Vagina (tissue), 2 donors: ENCODE measurements at places on chromosomes 6 and 20.

DNA sequence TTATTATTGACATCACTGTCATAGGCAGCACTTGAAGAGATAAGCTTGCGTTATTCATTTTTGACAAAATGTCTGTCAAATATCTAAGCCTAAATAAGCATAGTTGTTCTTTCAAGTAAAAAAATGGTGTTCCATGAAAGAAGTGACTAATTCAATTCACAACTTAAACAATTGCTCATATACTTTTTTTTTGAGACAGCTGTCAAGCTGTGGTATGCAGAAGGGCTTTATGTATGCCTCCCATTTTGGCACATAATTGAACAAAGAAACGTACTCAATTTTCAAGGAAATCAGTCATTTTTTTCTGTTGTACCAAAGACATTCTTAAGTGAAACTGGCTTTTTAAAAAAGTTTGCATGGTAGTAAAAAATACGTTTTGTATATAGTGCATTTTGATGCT lies 8.5 kb downstream of the AFDN start:
- DNase-seq, result no peak

- no peak for DNase-seq
Measured at GRCh38 chr6:157648561-157648960, 174.5 kb upstream of the SNX9 start.

DNA sequence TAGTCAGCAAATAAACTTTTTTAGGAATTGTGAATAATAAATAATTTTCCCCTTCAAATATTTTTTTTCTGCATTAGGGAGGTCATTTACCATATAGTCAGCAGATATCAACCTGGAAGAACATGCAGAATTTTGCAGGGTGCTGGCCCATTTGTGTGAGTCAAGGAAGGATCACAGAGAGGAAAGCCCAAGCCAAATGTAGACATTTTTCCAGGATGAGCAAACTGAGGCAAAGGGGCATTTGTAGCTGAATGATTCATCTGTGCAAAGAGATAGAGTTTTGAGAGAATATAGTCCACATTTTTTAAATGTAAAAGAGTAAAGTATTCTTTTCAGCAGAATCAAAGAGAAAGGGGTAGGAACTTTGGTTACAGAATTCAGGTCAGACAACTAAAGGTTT lies 555.5 kb upstream of the MARCKS start:
- no peak for DNase-seq

DNA sequence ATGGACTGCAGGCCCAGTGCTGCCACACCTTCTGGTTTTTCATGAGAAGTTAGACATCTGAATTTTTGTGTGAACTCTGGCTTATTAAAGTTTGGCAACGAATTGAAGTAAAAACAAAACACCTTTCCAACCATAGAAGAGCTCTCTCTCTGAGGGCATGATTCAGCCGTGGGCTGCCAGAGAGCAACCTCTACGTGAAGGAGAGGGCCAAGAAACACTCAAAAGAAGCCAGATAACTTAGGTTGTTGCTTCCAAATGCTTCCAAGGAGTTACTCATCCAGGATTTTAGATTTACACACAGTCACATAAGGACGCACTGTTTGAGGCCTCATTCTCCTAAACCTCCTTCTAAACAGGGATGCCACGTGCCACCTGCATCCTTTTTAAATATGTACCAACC lies 65.5 kb downstream of the NRN1 start:
- no peak for DNase-seq

DNA sequence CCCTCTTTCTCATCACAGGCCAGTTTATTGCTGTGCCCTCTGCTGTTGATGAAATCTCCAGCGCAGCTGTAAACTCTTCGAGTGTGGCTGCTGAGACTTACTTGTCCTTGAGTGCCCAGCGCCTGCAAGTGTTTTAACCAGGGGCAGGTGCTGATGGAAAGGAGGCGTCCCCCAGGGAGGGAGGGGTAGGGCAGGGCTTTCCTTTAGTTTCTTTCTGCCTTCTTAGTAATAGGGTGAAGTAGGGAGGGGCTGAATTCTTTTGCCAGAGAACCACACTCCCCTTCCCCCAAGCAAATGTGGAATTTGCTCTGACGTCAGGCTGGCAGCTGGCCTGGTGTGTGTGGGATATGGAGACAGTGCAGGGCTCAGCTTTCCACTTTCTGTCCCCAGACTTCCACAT lies 61.2 kb downstream of the IGF2R start:
- DNase-seq, result no peak

DNA sequence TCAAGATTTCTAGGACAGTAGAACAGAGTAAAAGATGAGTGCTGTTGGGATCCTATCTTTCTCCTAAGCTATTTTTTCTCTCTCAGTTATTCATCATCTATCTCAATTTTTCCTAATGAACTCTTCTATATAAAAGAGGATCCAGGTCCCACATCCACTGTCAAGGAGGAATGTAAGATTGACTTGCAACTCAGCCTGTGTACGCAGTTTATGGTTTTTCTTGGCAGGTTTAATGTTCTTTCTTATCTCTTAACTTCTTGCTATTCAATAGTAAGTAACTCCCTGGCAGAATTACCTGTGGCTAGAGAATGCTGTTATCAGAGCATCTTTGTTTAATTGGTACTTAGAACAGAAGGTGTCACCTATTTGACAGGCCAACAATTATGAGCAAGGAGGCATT lies 60.8 kb downstream of the SLC16A10 start:
- no peak for DNase-seq

GRCh38 chr6:3405679-3406078 lies 51.2 kb downstream of the SLC22A23 start:
- no peak for DNase-seq

DNA sequence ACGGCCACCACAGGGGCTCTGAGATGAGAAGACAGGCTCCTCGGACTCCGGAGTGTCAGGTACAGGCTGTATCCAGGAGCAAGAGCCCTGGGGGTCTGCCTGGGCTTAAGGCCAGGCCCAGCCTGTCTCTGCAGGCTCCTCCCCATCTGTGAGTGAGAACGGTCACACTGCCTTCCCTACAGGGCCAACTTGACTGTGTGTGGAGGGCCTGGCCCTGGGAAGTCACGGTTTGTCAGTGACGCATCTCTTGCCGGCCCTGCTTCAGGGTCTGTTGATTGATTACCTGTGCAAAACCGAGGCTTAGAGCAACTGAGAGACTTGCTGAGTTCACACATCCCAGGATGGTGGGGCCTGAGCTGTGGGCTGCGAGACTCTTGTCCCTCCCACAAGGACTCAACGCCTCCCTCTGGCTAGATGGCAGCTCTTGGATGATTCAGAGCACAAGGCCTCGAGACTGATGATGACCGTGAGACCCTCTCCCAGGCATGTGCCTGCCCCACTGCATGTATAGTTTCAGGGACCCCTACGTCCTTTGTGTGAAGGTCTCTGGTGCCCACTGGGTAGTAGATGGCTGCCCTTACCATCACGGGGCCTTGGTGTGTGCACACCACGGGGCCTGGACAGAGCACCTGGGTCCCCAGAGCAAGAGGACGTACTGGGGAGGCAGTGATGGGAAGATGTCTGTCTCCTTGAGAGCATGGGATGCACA lies 5.9 kb downstream of the RBM38 start:
- no peak for DNase-seq

DNA sequence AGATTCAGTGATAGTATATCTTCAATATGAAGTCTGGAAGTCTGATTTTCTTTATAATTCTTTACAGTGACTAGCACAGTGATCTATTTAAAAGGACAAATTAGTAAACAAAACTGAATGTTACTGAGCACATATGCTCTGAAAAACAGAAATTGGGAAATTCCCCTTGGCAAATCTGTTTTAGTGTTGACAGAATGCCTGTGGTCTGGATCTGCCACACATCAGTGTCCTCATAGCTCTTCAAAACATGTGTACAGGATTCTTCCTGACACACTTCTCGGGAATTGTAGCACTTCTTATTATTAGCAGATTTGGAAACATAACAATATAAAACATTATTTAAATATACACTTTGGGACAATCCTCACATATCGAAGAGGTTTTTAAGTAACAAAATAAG lies 354.3 kb downstream of the COL12A1 start:
- no peak for DNase-seq

DNA sequence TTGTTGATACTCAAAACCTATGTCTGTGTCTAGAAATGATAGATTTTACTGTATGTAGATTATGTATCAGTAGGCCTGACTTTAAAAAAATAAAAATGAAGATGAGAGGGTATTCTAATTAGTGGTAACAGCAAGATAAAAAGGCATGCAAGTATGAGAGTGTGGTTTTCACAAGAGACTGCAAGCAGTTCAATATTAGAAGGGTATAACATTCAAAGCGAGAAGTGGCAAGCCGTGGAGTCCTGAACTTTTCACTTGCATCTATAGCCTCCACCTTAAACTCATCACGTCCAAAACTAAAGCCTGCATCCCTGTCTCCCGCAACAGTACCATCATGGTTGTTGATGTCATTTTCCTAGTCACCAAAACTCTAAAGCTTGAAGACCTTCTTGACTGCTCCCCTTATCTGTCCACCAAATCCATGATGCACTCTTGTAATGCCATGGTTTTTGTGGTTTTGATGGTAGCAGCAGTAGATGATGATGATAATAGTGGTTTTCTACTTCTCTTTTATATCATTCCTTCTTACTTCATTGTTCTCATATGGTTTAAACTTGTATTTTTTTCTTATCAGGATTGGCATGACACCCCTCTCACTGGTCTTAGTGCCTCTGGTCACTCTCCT lies 9.2 kb upstream of the CGA start:
- no peak for DNase-seq
